ENCODE measurements at places on chromosomes 11 and 22.
A peak's percentile ranks its signal among the peaks of the same experiment; 100 is the strongest.

DNA sequence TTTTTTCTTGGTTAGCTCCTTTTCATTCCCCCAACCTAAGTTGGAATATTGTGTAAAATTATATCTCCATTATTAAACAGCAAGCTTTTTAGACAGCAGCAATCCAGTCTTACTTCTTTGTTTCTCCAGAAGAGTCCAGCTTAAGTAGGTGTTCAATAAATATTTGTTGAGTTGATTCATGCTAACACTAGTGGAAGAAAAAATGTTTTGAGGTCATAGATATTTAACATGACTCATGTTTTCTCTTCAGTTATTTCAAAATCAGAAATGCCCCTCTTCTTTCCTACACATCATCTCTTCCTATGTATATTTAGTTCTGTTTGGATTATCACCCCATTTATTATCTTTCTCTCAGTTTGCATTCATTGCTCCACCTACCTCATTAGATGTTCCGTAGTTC is 20.3 kb downstream of the CCDC83 start:
- no peak for DNase-seq

DNA sequence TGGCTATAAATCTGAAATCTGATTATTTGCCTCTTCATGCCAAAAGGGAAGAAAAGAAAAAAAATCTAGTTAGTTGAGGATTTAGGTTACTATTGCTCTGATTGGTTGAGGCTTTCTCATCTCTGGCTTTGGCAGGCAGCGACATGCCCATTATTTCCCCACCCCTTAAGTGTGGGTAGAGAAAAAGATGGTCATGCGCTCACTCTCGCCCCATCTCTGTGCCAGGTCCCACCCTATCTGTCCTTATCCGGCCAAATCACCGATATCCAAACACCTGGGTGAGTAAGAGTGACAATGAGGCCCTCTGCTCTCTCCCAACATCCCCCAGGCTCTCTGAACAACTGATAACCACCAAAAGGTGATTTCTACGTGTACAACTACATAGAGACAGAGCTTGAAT is 31.2 kb upstream of the SNX19 start:
- DNase-seq, result no peak

GRCh38 chr11:45100339-45100738 is 46.1 kb upstream of the PRDM11 start:
- DNase-seq, result no peak

DNA sequence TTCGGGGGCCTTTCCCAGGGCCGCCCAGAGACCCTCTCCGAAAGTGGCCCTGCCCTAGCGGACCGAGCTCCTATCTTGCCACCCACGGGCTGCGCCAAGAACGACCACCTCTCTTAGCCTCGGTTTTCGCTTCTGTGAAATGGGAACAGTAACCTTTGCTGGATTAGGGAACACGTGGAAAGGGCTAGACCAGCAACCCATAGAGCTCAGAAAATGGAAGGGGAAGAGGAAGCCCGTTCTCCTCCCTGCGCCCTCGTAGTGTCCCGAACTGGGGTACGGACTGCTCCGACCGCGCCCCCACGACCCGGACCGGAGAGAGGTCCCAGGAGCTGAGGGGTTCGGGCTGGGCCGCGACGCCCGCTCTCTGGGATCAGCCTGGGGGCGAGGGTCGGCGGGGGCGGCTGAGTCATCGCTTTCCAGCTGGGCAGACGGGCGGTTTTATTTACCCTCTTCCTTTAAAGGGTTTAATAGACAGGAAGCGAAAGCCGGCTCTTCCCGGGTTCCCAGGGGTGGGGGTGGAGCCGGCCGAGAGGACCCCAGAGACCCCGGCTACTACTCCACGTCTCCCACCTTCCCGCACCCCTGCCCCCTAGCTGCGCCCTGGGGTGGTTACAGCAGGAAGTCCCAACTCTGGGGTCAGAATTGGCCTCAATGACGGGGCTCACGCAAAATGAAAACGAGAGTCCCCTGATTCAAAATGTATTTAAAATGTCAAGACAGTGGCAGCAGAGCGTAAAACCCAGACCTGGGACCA is 907 bp upstream of the PHLDA2 start:
- DNase-seq, result peak; percentile 21

DNA sequence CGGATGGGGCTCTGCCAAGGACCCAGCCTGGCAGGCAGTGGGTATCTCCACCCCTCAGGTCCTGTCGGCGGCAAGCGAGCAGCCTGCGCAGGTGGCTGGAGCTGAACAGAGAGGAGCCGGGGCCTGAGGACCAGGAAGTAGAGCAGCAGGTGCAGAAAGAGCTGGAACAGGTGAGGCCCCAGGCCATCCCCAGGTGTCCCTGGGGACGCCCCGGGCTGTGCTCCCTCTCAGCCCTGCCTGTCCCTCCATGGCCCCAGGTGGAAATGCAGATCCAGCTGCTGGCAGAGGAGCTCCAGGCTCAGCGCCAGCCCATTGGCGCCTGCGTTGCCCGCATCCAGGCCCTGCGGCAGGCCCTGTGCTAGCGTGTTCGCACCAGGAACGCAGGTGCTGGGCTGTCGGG is 44.0 kb downstream of the PISD start:
- no peak for DNase-seq

DNA sequence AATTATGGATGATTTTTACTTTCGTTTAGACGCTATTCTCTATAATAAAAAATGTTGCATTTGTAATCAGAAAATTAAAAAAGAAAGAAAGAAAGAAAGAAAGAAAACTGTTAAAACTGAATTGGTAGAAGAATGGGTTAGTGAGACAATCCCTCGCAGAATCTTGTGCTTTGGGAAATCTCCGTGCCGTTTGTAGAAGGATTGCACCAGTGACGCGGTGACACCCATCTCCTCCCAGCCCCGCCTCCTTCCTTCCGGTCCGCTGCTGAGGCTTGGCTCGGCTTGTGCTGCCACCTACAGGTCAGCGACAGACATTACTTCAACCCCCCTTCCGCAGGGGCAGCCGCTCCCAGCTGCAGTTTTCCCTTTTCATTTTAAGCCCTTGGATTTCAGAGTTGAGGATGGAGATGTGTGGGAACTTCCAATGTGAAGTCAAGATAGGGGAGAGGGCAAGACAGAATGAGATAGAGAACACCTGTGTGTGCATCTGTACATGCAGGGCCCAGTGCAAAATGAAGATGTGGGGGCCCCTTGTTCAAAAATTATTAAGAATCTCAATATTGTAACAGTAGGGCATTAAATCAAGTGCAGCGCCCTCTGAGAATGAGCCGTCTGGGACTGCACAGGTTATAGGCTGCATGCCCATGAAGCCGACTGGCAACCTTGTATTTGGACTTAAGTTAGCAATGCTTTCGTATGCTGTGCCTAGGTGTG is 41.1 kb downstream of the TST start:
- peak; percentile 71 for DNase-seq

DNA sequence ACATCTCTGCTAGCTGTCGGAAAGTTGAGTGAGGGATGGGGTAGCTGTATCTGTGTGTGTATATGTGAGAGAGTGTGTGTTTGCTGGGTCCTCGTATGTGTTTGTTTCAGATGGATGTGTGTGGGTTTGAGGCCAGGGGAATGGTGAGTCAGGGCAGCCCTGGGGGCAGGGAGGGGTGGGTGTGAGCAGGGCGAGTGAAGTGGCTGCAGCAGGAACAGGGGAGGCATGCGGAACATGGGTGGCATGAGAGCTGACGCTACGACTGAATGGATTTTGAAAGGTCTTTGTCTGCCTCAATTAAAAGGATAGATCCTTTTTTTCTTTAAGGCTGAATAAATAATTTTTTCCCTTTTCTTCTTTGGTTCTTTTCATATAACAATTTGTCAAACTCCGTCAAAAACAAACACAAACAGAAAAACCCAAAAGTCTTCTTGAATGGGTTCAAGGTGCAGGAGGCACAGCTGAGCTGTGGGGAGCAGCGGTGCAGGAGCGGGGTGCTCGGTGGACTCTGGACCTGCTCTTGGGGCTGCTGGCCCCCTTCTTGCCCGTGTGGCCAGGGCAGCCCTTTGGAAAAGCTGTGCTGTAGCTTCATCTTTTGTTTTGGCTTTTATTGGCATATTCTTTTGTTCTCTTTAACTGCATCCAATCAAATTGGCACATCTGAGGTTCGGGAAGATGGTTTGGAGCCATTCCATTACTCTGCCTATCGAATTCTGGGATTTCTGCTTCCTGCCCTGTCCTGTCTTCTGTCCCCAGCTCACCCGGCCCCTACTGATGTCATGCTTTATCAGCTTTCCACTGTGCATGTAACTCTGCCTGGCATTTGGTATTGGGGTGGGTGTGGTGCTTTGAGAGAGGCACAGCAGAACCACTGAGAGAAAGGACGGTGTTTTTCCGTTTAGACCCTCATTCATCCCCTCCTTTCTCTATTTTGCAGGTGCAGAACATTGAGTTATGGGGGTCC is 80.1 kb downstream of the ADAMTS15 start:
- DNase-seq, result no peak

- DNase-seq, result no peak
Observed at GRCh38 chr22:45620706-45621105, 50.9 kb upstream of the ATXN10 start.

GRCh38 chr22:38176170-38176741 is 5.4 kb downstream of the PLA2G6 start:
- DNase-seq, result no peak

Data from activated naive CD4-positive, alpha-beta T cell (primary cell).